ENCODE measurements at places on chromosomes 3 and 15.

DNA sequence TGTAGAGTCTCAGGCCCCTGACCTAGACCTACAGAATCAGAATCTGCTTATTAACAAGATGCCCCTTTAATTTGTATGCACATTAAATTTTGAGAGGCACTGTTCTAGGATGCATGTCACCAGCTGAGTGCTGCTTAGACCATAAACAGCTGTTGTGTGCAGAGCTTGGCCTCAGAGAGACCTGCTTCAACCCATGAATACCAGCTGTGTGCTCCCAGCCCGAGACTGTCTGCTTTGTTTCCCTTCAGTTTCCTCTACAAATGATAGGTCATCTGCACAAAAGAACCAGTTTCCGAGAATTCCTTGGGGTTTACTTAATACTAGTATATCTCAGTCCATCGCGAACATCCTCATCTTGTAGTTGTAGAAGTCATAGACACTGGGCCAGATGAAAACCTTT, 158.5 kb upstream of the PFN2 start:
- no peak for DNase-seq

GRCh38 chr3:67509471-67510075, 144.8 kb downstream of the SUCLG2 start:
- DNase-seq = no peak

DNA sequence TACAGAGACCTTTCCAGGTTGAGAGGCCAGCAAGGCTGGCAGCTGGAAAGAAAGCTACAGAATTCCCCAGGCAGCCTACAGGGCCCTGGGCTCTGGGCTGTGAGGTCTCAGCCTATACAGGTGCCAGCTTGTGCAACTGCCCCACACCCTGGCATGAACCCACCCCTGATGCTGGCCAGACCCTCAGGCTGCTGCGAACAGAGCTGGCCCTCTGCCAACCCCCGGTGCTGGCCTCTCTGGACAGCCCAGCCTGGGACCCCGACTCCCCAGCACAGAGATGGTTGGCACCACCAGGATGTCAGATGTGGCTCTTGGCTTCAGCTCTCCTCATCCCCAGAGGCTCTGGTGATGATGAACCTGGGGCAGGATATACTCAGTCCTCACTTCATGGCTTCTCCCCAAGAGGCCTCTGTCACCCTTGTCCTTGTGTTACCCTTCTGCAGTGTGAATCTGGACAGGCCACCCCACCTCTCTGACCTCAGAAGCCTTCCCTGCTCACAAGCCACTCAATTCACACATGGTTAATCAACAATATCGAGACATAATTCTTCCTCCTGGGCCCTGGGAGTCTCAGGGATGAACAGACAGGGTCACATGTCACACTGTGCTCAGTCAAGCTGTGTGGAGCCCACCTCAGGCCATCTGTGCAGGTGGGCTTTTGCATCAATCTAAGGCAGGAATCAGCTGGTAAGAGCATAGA, 11.0 kb upstream of the BFSP2 start:
- no peak for DNase-seq

- no peak for DNase-seq
These were observed 326.3 kb downstream of the ARRDC4 start for GRCh38 chr15:98286831-98287230.

DNA sequence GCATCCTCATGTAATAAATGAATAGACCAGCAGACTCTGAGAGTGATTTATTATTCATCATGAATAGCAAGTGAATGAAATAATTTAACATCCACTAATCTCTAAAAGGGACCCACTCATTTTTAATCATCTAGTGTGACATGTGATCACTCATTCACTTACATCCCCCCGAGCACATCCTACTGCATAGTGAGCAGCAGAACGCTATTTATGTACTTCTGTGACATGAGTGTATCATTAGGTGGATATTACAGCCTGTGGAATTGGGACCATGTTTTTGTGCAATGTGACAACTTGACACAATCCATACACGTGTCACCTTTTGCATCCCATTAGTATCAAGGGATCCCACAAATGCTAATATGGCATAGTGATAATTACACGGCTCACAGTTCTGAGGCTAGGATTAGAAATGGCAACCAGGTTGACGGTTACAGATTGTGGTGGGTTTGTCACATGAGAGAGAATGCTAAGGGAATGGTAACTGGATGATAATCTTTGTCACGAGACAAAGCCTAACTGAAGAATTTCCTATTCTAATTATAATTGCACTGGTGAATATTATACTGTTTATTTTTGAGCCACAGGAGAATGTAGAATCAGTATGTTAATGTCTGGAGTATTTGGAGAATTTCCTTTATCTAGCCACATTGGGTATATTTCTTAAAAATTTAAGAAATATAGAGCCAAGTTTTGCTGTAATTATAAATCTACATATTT, 595.2 kb upstream of the TBL1XR1 start:
- no peak for DNase-seq

- DNase-seq = no peak
These were observed 23.2 kb downstream of the QTRT2 start for GRCh38 chr3:114079761-114080160.

GRCh38 chr15:42992626-42993025, 72.0 kb upstream of the TTBK2 start:
- DNase-seq = no peak

- DNase-seq = no peak
These were observed 234.7 kb upstream of the GPR149 start for GRCh38 chr3:154664714-154665113.

GRCh38 chr3:70766301-70766700, 453.9 kb upstream of the MDFIC2 start:
- DNase-seq = no peak

DNA sequence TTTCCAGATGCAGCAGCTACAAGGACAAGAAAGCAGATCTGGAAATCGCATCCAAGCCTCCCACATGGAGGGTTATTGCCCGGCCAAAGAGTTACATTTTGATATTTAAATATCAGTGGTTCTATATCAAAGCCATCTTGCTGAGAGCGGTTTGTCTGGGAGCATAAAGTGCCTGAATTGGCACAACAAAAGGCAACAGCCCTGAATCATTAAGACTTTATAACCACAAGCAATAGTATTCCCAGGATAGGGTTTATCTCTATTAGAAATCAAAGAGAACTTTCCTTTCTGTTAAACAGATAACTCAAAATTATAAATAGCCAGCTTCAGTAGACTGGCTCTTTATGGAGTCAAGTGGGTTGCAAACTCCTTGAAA, 564.7 kb downstream of the ROBO1 start:
- DNase-seq = no peak

DNA sequence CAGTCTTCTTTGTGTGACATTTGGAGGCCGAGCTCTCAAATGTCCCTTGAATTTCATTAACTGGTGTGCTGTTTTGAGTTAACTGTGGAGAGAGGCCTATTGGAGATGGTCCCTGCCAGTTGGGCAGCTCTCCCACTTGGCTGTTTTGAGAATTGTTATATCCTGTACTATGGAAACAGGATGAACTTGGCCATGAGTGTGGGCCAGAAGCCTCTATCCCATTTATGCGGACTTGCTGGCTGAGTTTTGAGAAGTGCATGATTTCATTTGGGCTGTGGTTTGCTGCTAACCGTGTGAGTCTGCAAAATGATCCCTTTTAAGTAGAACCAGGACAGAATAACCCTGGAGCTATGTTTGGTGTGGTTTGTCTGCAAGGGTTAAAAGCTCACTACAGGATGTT, 366.0 kb downstream of the PTPRG start:
- DNase-seq = no peak

DNA sequence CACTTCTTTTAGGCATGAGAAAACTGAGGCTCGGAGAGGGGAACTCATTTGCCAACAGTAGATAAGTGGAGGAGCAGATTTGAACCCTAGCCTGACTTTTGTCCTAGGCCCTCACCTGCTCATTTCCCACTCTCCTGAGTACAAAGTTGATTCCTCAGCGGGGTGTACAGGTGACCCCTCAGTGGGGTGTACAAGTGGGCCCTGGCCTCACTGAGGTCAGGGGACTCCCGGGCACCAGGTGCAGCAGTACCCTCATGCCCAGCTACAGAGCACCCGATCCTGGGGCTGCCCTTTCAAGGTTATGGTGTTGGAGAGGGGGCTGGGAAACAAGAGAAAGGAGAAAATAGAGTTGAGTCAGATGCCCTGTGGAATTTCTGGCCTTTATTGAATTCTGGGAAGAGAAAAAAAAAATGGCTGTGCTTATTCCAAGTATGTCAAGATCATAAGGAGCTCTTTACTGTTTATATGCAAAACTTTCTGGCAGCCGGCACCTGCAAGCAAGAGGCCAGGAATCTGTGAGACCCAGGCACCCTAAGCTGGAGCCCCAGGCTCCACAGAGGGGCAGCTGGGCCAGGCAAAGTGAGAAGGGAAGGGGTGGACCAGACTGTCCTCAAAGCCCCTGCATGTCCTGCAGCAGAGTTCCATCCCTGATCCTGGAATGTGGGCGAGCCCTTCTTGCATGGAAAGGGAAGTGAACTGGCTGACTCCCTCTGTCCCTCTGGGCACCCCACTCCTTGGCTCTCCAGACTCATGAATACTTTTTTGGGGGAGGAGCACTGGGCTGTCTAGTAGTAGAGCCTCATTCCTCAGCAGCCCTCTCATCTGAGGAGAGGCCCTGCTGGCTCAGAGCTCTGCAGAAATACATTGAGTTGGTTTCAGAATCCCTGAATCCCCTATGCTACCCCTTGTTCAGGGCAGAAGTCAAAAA, 43.1 kb downstream of the AMOTL2 start:
- no peak for DNase-seq

DNA sequence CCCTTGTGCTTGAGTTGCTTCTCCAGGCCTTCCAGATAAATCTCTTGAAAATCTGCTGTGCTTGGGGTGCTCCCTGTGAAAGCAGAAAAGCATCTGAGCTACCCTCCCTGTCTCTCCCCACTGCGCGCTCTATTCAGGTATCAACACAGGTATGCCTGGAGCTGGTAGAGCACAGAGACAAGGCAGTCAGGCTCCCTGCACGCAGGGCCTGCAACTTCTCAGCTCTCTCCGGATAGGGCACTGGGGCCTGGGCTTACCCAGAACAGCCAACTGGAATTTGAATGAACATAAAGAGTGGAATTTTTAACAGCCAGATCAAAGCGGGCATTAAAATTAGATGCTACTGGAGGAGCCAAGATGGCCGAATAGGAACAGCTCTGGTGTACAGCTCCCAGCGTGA, 183.6 kb downstream of the XXYLT1 start:
- DNase-seq = no peak

DNA sequence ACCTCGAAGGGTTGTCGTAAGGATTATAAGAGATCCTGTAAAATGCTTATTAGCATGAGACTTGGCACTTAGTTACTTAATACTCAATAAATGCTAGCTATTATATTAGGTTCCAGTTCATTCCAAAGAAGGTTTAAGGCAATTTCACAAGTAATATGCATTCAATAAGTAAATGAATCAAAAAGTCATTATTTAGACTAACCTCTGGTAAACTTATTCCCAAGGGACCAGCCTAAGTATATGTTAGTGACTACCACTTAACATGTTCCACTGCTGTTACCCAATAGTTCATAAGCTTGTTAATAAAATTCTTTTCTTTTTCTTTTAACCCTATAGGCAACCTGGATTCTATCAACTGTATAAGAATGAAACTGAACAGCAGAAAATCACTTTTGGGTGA, 5.1 kb downstream of the PDCD10 start:
- peak; percentile 69 for DNase-seq

GRCh38 chr3:4758957-4759656, 220.1 kb upstream of the BHLHE40 start:
- no peak for DNase-seq

DNA sequence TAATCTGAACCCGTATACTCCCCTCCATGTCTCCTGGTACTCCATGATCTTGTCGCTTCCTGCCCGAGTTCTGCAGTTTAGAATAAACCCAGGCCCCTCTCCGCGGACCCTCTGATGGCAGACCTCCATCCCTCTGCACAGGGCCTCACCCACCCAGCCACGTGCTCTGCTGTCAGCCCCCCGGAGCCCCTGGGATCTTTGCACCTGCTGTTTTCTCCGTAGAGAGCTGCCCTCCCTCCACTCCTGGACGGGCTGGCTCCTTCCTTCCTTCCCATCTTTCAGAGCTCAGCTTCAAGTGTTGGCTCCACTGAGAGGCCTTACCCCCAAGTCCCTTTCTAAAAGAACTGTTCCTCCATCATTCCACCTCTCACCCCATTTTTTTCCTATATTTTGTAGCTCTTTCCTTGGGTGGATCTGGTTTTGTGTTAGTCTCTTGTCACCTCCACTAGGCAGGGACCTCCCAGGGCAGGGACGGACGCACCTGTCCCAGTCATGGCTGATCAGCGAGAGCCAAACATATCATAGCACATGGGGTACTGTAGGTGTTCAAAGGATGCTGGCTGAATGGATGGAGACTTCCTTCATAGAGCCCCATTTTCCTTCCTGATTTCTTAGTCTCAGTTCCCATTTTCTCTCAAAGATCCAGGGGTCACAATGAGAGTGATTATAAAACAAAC, 106.6 kb downstream of the VGLL4 start:
- no peak for DNase-seq
